ENCODE measurements at places on chromosomes 6 and 20.

DNA sequence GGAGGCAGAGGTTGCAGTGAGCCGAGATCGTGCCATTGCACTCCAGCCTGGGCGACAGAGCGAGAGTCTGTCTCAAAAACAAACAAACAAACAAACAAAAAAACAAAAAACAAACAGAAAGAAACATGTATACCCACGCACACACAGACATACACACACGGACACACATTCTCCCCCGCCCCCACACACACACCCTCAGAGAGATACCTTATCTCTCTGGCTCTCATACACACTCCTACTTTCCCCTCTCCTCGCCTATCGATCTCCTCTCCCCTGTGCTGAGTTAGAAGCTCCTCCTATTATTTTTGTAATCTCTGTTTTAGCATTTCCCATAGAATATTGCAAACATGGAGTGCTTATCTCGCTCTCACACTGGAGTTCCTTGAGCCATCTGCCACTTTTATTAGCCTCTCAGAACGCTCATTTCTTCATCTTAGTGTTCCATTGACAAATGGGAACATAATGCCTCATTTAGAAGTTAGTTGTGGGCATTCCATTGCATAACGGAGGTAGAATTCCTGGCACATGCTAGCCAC, 144.2 kb upstream of the CITED2 start:
- no peak for DNase-seq

DNA sequence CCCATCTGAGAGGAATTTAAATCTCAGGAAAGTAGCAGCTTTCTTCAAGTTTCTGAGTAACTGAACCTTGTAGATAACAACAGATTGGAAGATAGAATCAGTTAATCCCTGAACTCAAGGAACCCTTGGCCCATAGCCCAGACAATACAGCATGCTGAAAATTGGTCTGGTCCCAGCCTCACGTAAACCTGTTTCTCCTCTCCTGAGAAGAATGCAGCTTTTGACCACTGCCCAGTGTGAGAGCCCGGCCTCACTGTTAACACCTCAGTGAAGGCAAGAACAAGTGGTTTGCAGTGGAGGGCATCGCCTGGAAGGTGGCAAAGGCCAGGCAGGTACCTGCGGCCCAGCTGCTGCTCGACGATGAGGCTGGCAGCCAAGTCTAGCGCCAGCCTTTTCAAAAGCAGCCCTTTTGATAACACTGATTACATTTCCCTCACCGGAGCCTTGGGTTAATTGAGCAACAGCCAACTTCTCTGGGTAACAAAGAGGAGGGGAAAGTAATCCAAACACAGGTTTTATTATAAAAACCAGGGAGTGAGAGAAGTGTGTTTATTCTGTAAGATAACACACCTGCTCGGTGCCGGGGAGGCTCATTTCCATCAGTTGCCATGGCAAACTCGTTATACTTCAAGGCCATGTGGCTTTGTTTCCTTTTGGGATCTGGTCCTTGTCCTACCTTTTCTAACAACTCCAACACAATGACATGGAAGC, 54.0 kb downstream of the TRAF3IP2 start:
- DNase-seq, result no peak

- no peak for DNase-seq
These were observed 37.4 kb upstream of the JAG1 start for GRCh38 chr20:10710991-10711775.

DNA sequence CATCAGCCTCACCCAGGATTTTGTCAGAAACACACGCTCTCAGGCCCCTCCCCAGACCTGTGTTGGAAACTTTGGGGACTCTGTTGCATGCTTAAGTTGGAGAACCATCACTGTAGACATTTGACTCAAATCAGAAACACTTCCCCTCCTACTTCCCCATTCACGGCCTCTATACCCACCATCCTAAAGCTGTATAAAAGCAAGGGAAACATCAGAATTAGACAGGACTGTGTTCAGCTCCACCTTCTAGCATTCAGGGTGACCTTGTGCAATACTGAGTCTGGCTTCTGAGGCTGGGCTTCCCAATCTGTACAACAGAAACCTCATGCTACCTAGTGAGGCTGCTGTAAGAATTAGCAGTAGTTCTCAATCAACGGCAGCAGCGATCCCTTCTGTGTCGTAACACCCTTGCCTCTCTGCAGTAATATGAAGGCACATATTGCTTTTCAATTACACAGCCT, 252.3 kb downstream of the LY86 start:
- no peak for DNase-seq

- no peak for DNase-seq
These were observed 372.3 kb downstream of the EPHA7 start for GRCh38 chr6:93047033-93047432.

GRCh38 chr6:16327777-16328325, 89.5 kb downstream of the GMPR start:
- no peak for DNase-seq

- DNase-seq, result no peak
These were observed 11.2 kb upstream of the SERPINB9 start for GRCh38 chr6:2914318-2914660.

GRCh38 chr6:3962291-3963280, 113.4 kb downstream of the FAM50B start:
- DNase-seq, result no peak

- DNase-seq, result no peak
These were observed 32.3 kb upstream of the PLCB4 start for GRCh38 chr20:9036593-9036992.

GRCh38 chr6:15364401-15365037, 118.7 kb downstream of the JARID2 start:
- no peak for DNase-seq

DNA sequence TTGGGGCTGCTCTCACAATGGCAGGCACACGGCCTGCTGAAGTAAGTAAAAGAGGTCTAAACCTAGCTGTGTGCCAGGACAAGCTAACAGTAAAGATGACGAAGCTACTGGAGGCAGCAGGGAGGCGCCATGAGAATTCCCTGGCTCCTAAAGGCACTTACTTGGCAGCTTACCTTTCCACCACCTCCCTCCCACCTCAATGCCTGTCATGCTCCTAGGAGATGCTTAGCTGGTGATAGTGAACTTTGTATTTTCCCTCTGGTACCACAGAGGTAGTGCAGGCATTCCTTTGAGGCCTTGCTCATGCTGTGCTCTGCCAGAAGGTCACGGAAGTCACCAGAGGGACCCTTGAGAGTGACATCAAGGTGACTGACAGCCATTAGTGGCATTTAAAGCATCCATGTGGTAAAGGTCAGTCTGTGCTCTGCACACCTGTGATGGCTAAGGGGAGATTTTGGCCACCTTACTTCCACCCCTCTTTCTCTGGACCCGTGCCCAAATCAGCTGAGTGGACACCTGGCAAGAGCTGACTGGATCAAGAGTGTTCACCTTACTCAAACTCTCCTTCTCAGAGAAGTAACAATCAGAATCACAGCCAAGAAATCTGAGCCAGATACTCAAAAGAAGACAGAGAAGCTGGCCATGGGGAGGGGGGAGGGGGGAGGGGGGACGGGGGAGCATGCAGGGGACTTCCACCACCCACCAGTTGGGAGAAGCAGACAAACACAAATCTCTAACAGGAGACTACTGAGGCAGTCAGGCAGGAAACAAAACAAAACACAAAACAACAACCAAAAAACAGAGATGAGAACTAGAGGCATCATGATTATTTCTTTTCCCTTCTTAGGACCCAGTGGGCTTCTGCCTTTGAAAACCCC, 2.9 kb downstream of the FKBP1A start:
- no peak for DNase-seq

DNA sequence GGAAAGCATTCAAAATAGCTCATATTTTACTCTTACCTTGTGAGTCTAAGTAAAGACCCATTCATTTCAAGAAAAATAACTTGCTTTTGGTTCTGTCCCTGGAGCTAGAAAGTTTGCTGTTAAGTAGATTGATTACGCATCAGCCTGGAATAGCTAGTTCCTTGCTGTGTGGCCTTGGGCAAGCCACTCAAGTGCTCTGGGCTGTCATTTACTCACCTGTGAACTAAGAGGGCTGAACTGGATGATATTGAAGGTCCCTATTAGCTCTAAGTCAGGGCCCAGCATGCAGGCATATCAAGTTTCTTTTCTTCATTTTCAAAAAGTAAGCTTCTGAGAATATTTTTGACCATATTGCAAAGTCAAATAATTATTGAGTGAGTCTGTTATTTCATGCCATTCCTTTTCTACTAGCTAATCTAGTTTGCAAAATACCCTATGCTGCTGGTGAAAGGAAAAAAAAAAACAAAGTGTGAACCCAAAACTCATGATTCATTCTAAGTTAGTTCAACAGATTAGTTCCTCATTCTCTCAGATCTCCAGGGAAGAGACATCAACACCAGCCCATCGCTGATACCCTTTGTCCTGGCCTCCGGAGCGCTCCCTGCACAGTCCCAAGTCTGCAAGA, 106.5 kb upstream of the GMDS start:
- DNase-seq, result no peak

GRCh38 chr6:25635886-25636317, 16.1 kb upstream of the SCGN start:
- DNase-seq, result no peak

DNA sequence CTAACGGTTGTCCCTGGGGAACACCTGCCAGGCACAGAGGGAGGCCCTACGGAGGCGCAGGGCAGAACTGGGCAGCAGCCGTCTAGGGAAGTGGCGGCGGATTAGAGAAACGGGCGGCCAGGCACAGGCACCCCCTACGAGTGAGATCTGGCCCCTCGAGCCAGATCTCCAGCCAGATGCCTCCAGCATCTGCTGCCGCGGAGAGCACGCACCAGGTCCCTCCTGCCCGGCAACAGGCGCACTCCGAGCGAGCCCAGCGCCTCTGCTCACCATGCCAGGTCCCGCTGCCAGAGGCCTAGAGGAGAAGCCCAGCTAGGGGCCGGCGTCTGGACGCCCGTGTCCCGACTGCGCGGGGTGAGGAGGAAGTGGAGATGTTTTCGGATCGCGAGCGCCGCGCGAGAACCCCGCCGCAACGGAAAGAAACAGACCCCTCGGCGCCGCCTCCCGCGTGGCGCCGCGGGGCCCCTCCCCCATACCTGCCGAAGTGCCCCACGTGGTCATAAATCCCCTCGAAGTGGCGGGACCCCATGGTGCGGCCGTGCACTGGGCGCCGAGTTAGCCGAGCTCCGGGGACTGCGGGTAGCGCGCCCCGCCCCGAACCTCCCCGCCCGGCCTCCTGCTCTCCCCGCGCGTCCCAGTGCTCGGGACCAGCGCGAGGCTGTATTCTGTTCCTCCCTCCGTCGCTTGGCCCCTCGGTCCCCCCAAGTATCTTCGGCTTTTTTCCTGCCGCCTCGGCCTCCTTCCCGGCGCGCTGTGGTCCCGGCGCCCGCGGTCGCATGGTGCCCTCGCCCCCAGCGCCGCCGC, at the start of gene SLC22A16:
TSS of gene SLC22A16 (minus strand) at position 568 of the 804 bp plus-strand sequence. CDS start at position 529, 39 bp downstream.
- no peak for DNase-seq

GRCh38 chr6:74931558-74931957, 274.3 kb downstream of the COL12A1 start:
- no peak for DNase-seq

DNA sequence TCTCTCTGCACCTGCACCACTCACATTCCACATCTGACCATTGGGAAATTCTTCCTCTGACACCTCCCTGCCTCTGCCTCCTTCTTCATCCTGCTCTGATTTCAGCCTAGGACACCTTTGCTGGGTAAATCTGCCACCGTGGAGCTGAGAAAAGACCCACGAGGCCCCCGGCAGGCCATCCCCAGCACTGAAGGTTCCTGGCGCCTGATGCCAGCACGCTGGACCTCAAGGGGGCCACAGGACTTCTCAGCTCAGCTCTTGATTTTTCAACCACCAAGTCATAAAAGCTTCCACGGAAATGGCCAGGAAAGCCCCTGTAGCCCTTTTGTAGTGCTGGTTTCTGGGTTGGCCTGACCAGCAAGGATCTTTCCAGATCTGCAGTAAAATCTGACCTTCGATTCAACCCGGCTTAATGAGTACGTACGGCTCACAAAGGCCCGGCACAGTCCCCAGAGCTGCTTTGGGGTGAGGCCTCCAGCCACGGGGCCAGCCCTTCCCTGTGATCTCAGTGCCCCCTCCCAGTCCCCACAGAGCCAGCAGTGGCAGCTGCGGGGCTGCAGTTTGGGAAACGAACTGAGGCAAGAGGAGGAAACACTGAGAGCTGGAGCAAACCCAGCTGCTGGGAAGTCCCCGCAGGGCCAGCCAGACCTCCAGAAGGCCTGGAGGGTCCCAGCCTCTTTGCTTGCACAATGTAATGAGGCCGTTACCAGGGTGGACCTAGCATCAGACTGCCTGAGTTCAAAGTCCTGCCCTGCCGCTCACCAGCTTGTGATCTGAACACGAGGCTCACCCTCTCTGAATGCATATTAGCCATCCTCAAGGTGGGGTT, 157.5 kb downstream of the BMP7 start:
- DNase-seq, result no peak

DNA sequence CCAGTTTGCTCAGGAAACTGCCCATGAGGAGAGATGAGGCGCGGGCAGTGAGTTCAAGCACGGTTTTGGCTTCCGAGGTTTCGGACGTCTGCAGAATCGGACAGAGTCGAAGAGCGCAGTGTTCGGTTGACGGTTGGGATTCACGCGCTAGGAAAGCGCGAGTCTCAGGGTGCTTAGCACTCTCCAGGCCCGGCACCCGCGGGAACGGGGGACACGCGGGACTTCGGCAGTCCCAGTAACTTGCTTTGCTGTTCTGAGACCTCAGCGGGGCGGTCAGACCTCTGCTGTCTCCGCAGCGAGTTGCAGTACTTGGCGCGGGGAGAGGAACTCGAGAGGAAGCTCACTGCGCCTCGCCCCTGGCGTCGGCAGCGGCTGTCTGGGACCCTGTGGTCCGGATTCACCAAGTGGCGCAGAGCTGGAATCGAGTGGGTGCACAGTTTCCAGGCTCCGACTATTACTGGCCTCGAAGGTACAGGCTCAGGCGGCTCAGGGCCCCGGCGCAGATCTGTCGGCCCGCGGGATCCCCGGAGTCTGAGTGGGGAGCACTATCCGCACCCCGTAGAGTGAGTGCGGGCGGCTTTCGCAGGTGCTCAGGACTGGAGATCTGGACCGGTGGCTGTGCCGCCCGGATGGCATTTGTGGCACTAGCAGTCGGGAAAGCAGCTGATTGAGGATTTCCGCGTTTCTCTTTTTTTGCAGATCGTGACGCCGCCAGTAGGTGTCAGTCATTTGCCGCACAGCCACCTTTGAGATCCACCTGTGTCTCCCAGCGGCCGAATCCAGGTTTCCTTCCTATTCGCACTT, at the start of gene POM121L2:
TSS of gene POM121L2 (minus strand) at position 128 of the 804 bp plus-strand sequence. CDS start at position 25, 103 bp downstream.
- DNase-seq, result no peak

DNA sequence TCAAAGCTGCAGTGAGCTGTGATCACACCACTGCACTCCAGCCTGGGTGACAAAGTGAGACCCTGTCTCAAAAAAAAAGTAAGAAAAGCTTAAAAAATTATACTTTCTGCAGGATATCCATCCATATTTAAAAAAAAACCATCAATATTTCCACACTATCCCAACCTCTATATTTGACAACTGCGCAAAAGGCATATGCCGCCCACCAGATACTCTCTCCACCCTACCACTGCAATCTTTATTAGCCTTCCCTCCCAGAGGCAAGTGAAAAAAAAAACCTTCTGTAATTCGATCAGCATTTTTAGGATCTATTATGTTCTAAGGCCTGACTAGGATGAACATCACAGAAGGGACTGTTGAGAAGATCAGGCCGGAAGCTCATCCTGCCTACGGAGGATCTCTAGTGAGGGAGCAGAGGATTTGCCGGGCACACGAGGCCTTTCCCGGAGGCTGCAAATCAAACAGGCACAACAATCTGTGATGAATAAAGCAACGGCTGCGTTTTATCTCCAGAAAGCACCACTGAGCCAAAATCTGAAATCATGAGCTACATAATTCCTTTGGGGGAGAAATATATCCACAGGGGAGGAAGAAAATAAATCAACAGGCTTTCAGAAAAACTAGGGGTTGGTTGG, 65.9 kb downstream of the GFOD1 start:
- no peak for DNase-seq

All from cortex of kidney (tissue), 1 donor.